ENCODE measurements at places on chromosomes 3 and 15.

GRCh38 chr15:86322629-86323028 lies 243.0 kb downstream of the AGBL1 start:
- no peak for DNase-seq

- DNase-seq: no peak
Observed at GRCh38 chr3:190616637-190617036, 102.8 kb downstream of the IL1RAP start.

GRCh38 chr15:85019815-85020590 lies 38.3 kb downstream of the PDE8A start:
- peak; percentile 33 for DNase-seq

DNA sequence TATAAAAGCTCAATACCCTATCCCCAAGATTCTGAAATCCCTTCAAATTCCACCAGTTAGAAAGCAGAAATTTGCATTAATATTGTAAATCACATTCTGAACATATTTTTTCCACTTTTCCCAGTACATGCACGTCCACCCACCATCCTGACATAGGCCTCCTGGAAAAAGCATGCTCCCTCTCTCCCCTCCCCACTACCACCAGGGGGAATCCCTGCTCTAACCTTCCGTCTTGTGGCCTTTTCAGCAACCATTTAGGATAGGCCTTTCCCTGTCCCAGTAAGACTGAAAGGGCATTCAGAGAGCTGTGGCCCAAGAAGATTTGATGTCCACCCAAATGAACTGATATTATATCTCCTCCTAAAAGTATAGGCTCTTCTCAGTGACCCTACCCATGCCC lies 182.1 kb downstream of the ARRDC4 start:
- DNase-seq: no peak

- no peak for DNase-seq
Observed at GRCh38 chr3:85662462-85662861, 703.7 kb downstream of the CADM2 start.

GRCh38 chr3:126474498-126475412 lies 936 bp downstream of the ZXDC start:
- peak; percentile 66 for DNase-seq

- no peak for DNase-seq
Observed at GRCh38 chr3:145915787-145916186, 245.2 kb downstream of the PLOD2 start.

- no peak for DNase-seq
Observed at GRCh38 chr3:149042789-149043386, 43.4 kb downstream of the HLTF start.

- DNase-seq: no peak
Observed at GRCh38 chr3:72862314-72863090, 14.3 kb upstream of the SHQ1 start.

GRCh38 chr3:193903966-193904365 lies 232.0 kb upstream of the HES1 start:
- DNase-seq: no peak

DNA sequence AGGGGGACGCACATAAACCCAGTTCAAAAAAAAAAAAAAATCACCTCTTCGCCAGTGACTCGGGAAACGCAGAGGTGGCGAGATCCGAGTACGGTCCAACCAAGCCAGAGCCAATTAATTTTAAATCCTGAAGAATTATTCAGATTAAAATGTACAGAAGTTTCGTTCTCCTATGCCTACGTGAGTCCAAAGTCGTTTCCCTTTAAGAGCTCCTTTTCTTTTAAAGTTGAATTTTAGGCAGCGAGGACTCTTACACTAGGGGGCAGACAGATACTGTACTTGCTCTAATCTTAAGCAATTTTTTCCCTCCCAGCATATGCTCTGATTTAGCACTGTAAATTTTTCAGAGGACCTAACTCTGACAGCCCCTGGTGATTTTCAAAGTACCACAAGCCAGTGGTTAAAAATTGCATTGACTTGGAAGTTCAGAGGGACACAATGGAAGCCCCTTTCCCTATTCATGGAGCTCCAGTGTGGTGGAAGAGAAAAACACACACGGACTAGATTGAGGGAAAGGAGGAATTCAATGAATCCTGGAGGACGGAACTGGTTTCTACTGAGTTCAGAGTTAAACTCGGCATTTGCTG lies 3.3 kb upstream of the NR2F2 start:
- no peak for DNase-seq

DNA sequence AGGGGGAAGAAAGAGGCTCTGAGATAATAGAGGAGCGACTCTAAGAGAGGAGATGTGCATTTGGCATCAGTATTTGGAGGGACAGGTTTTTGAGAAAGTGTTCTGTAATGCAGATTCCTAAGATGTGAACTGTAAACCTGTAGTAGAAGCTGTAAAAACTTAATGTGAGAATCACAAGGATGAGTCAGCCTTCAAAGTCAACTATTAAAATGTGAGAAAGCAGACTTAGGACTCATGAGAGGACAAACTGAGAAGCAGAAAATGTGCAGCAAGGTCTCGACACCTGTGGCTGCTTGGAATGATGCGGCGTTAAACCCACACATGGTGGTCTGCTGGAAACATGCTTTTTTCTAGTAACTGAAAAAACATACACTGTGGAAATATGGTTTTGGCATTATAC lies 36.0 kb downstream of the USP13 start:
- no peak for DNase-seq

DNA sequence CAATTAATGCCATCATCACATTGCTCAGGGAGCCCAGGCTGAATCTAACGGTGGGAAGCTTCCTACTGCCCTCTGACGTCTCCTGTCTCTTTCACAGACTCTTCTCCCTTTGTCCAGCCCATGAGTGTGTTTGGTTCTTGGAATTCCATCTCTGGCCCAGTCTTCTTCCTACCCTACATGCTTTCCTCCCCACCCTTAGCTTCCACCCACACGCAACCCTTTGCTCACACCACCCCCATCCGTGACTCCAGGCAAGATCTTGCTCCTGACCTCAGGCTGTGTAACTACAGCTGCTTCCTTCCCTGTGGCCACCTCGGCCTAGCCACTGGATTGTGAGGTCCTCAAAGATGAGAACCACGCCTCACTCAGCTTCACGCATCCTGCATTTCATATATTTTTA lies 72.3 kb upstream of the THBS1 start:
- DNase-seq: no peak

DNA sequence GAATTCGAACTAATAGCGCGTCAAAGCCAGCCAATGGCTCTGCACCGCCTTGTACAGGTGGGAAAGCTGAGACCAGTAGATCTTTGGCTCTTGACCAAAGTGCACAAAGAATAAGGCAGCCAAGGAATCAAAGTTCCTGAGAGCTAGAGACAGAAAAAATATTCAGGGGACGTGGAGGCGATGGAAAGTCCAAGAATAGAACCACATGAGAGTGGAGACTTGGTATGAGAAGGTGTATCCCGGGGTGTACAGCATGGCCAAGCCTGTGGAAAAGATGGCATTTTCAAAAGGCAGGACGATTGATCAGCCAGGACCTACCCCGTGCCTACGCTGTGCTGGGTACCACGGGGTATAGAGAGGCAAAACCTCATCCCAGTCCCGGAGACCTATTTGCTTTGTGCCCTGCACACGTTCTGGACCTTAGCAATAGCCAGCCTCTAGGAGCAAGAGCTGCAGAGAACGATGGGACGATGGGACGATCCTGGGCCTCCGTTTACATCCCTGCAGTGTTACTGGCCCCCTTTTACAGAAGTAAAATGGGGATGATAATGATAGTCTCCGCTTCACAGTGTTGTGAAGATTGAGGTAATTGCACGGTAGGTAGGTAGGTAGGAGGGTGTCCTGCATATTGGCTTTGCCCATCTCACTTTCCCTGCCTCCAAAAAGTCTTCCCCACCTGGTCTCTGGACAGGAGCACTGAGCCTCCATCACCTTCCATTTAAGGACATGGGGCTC lies 583 bp upstream of the RBSN start:
- no peak for DNase-seq

GRCh38 chr15:84804005-84804900 lies 12.9 kb upstream of the ALPK3 start:
- DNase-seq: no peak

DNA sequence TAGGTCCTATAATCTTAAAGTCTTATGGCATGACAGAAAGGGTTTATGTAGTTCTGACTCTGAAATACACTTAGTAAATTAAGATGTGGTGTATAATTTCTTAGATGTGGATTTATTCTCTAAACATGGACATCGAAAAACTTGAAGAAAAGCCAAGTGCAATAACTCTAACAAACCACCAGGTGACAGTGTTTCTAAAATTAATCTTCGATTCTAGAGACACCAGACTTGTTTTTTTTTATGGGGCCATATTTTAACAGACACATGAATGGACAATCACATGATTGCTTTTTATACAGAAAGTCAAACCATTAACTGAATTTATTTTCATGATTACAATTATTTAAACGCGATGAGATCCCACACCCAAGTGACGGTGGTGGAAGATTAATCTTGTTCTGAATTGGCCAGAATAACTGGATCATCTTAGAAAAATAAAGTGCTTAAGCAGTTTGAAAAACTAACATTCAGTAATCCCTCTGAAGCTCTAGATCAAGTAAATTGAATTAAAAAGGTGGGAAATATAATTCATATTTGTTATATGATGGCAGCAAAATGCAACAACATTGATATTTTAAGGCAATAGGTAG lies 305.1 kb downstream of the LSAMP start:
- DNase-seq: no peak

GRCh38 chr15:34753236-34753894 lies 1.4 kb downstream of the GJD2 start:
- DNase-seq: peak; percentile 16

GRCh38 chr3:196634224-196634623 lies 5.3 kb upstream of the NRROS start:
- DNase-seq: no peak

DNA sequence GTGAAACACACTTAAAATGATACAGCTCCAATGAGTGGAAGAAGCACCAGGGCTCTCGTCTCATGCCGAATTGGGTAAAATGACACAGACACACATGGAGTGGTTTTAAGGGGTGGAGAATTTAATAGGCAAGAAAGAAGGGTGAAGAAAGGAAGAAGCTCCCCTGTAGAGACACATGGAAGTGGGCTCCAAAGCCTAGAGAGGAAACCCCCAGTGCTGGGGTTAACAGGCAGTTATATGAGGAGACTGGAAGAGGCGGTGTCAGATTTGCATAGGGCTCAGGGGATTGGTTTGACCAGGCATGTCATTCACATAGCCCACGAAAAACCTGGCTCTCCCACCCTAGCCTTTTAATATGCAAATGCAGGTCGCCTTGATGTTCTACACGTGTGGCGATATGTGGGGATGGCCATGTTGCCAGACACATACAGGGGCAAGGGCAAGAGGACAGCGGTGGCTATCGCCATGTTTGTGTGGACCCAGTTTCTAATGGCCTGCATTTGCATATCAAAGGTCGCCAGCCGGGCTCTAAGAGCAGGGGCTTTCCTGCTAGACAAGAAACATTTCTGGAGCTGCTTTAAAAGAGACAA lies 1.9 kb upstream of the DPH6 start:
- DNase-seq: no peak

DNA sequence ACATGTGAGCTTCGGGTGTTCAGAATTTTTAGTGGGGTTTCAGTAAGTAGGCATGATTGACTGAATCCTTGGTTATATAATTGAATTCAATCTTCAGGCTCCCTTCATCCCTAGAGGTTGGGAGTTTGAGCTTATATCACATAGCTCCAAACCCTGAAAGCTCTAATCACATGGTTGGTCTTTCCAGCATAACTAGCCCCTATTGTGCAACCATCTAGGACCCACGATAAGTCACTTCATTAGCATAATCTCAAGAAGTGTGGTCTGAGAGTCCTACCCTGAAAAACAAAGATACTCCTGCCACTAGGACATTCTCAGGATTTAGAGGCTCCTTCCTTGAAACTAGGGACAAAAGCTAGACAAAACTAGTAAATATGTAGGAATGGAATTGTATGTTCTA lies 348.9 kb upstream of the CBLB start:
- DNase-seq: no peak

DNA sequence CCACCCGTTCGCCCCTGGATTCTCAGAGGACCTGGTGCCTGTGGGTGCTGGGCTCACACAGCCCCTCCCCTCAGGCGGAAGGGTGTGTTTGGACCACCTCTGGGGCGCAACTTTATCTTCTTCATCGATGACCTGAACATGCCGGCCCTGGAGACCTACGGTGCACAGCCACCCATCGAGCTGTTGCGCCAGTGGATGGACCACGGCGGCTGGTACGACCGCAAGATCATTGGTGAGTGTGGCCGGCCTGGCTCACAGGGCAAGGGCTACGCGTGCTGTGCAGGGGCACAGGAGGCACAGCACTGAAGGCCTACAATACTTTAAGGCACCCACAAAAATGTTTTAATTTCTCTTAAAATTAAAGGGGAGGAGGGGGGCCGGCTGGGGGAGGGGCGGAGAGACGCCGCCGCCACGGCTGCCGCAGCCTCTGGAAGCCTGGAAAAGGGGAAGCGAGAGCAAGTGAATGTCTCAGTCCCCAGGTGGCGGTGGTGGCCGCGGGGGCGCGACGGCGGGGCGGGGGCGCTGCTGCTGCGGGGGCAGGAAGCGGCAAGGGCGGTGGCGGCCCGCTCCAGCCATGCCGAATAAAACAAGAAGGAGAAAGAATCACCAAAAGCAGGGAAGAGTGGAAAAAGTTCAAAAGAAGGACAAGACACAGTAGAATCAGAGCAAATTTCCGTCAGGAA lies 56.8 kb downstream of the DNAH1 start:
- DNase-seq: no peak

- DNase-seq: no peak
Observed at GRCh38 chr3:192449036-192449435, 278.3 kb downstream of the FGF12 start.

GRCh38 chr15:51307811-51308210 lies 30.6 kb downstream of the CYP19A1 start:
- no peak for DNase-seq

DNA sequence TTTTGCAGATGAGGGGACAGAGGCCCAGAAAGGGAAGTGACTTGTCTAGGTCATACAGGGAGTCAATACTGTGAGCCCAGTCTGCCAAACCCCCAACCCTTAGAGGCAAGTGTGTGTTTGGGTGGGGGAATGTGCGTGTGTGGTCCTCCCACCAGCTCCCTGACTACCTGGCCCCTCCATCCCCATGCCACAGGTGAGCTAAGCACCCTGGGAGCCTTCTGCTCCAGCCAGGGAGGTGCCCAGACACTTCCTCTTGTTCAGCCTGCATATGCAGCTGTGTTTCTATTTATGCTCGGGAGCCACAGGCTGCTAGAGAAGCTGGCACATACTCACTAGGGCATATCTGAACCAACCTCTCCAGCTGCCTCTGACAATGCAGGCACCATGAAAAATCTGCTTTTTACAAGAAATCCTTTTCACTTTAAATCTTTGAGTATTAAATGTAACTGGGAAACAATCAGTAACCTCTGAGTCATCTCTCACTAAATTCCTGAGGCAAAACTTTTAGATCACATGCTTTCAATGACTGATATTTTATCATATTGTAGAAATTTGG lies 20.7 kb downstream of the TBC1D2B start:
- peak; percentile 45 for DNase-seq
